ENCODE measurements at places on chromosomes 3 and 15.

DNA sequence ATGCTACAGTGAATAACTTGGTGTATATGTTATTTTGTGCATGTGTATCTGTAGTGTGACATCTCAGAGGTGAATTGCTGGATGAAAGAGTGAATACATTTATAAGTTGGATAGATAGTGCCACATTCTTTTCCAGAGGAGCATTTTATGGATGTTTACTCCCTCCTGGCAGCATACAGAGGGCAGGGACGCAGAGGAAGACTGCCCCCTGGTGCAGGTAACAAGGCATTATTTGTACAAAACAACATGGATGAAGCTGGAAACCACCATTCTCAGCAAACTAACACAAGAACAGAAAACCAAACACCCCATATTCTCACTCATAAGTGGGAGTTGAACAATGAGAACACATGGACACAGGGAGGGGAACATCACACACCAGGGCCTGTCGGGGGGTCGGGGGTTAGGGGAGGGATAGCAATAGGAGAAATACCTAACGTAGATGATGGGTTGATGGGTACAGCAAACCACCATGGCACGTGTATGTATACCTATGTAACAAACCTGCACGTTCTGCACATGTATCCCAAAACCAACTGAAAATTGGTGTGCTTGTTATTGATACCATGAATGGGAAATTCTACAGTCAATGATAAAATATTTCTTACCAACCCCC is 57.9 kb upstream of the CTXND1 start:
- DNase-seq = no peak

- no peak for DNase-seq
These were observed 11.8 kb downstream of the CD47 start for GRCh38 chr3:108079043-108079442.

GRCh38 chr3:18987862-18988447 is 160.4 kb upstream of the KCNH8 start:
- no peak for DNase-seq

DNA sequence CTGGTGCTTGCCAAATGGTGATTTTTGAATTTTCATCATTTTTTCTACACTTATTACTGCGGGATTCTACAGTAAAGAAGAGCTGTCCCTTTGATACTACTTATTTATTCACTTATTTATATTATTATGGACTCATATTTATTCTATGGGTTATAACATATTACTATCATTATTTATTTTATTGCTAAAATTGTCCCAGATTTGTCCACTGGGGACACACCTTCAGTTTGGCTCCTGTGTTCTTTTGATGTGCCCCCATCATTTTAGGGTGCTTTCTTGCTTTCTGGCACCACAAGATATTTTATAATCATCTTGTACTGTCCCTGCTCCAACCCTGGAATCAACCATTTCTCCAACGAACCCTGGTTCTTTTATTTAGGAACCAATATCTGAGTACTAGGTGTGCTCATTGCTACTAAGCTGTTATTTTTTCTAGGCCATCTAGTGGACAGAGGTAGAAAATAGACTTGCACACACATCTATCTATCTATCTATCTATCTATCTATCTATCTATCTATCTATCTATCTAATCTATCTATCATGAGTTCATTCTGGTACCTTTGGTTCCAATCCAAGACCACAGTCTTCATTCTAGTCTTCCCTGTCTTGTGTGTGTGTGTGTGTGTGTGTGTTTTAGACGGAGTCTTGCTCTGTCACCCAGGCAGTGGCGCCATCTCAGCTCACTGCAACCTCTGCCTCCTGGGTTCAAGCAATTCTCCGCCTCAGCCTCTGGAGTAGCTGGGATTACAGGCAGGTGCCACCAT is 16.0 kb downstream of the SLC22A14 start:
- DNase-seq = no peak

DNA sequence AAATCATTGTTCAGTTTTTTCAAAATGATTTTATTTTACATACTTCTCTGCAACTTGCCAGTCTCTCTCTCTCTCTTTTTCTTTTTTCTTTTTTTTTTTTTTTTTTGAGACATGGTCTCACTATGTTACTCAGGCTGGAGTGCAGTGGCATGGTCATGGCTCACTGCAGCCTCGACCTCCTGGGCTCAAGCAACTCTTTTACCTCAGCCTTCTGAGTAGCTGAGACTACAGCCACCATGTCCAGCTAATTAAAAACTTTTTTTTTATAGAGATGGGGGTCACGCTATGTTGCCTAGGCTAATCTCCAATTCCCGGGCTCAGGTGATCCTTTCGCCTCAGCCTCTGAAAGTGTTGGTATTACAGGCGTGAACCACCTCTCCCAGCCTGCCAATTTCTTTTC is 12.1 kb upstream of the ARID3B start:
- no peak for DNase-seq

GRCh38 chr3:129315223-129315997 is 36.7 kb downstream of the HMCES start:
- DNase-seq = peak; percentile 36

- DNase-seq = no peak
These were observed 57.4 kb downstream of the APBA2 start for GRCh38 chr15:28943146-28943545.

GRCh38 chr3:108946292-108947285 is 7.1 kb downstream of the GUCA1C start:
- DNase-seq = no peak

DNA sequence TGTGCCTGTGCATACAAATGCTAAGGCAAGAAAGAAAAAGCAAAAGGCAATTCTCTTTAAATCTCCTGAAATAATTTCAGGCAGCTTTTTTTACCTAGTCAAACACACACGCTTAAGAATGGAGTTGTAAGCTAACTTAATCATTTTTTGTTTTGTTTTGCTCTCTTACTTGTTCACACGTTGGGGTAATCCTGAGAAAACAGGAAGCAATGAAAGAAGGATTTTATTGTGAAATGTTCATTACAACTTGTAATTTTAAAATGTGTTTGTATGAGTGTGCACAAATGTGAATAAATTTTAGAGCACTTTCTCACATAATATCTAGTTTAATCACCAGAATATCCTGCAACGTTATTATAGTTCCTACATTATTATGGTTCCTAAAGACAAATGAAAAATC is 263.8 kb downstream of the LPP start:
- DNase-seq = no peak

Data from hypothalamus (tissue), 51 donors.